ENCODE measurements at places on chromosomes 1 and 21.

GRCh38 chr1:211327346-211327921 lies 801 bp downstream of the TRAF5 start:
- DNase-seq, result no peak

DNA sequence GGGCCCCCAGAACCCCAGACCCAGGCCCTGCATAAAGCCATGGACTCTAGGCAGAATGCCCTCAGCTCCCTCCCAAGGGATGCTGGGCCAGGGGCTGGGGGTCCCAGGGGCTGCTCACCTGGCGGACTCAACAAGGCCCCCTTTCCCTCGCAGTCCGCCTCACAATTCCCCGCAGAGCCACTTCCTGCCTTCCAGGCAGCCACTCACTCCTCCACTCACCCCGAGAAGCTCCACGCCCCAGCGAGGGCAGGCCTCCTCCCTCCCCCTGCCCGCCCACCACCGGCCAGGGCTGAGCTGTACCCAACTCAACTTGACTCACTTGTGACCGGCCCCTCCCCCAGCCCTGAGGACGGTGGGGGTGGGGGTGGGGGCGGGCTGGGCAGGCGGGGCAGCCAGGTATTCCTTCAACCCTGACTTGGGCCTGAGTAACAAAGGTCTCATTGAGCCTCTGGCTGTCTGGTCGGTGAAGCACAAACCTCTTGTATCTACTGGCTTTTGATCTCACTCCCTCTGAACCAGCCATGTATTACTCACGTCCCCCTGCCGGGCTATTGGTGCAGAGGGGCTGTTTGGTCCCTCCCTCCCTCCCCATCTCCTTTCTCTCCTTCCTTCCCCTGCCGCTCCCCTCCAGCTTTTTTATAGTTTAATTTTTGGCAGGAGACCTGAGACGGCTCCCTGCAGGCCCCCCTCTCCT lies 5.9 kb downstream of the BLACAT1 start:
- DNase-seq, result no peak

- no peak for DNase-seq
Observed at GRCh38 chr1:13952985-13953384, 253.0 kb downstream of the PRDM2 start.

DNA sequence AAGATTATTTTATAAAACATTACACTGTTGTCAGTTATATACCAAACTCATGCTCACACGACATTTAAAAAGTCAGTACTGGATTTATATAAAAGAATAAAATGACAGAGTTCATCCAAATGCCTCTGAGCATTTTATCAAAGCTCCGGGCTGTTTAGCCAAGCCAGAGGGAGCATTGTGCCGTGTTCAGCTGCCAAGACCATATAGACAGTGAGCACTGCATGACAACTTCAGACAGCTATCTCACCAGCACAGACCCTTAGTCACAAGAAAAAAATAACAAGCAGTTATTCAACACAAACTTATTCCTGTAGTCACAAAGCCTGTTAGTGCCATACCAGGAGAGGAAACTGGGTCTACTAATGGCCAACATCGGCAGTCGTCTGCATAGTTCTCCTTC lies 88.0 kb upstream of the PBX1 start:
- no peak for DNase-seq

- no peak for DNase-seq
Observed at GRCh38 chr1:101026430-101026788, 825 bp upstream of the DPH5 start.

DNA sequence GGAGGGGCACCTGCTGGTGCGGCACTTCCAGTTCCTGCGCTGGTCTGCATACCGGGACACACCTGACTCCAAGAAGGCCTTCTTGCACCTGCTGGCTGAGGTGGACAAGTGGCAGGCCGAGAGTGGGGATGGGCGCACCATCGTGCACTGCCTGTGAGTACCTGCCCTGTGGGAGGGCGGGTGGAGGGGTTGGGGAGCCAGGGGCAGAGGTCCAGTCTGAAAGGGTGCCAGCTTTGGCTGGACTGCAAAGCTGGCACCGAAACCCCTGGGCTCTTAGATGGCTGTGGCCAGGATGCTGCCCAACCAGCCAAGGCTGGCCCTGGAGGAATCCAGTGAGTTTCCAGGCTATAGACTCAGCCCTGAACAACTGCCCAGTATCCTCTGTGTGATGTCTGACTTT lies 87.3 kb downstream of the PTPRU start:
- DNase-seq, result no peak

GRCh38 chr1:232225336-232226131 lies 404.4 kb downstream of the SIPA1L2 start:
- no peak for DNase-seq

All from nucleus accumbens (tissue), 56 donors.